Uterus (tissue), 4 donors: ENCODE measurements at places on chromosomes 6 and 20.

DNA sequence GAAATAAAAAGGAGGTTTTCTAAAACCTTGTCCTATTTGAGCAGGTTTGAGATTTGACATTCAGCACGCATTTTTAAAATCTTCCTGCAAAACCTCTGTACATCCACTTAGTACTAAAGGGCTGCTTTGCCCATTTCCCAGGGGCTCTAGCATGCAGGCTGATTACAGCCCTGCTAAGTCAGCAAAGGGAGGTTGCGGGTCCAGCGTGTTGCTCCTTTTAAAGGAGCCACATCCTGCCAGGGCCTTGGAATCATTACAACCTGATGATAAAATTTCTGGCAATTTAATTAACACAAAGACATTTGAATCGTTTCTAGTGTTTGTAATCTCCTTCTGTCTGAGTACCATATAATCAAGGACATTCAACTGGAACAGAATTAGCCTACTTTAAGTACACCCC, 455.1 kb upstream of the CITED2 start:
- H3K27ac ChIP-seq, result no peak overlapping the region
- no peaks in the 10 kb centered on the region for H3K36me3 ChIP-seq
- no peak overlapping the region for H3K4me3 ChIP-seq
- H3K27me3 ChIP-seq, result no peaks in the 10 kb centered on the region

DNA sequence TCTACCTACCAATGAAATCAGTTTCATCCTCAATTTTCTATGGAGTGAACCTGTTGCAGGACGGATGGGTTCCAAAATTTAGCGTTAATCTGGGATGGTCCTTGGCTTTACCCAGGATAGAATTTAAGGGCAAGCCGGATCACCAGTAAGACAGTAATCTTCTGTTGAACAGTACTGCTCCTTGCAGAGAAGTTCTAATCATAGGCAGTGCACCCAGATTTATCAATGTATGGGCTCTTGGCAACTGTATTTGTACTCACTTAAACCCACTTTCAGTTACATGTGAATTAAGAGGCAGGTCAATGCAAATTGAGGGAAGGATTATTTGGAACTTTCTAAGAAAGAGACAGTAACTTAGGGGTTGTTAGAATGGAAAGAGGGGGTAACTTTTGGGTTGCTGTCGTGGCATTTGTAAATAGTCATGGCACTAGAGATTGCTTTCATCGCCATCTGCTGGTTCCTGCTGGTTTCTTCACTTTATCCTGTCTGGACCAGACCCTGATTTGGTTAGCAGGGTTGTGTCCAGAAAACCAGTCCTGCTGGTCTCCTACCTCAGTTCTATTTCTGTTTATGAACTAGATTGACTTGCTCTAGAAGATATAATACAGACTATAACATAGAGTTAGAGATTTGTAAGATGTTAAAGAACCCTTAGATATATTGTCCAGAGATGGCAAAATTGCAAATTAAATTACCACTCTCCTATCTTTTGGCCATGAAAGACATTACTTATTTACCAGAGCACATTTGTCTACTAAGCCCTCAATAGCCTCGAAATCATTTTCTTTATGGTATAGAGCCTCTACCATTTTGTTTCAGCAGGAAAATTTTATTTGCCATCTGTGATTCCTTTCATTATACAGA, 646.3 kb downstream of the UTRN start:
- H3K36me3 ChIP-seq, result no peaks in the 10 kb centered on the region

GRCh38 chr6:142735204-142735603, 209.8 kb downstream of the HIVEP2 start:
- no peaks in the 10 kb centered on the region for H3K27me3 ChIP-seq
- DNase-seq, result no peak
- H3K4me3 ChIP-seq, result no peak overlapping the region
- no peaks in the 10 kb centered on the region for H3K4me1 ChIP-seq
- H3K27ac ChIP-seq, result no peak overlapping the region

- no peaks in the 10 kb centered on the region for H3K4me1 ChIP-seq
- H3K27ac ChIP-seq, result no peak overlapping the region
- no peak overlapping the region for H3K4me3 ChIP-seq
- no peak for DNase-seq
- no peaks in the 10 kb centered on the region for H3K27me3 ChIP-seq
Measured at GRCh38 chr6:51617751-51618150, 469.7 kb downstream of the PKHD1 start.
